ENCODE measurements at places on chromosomes 7 and 10. TPM values are rescaled to one million over a fixed set of nuclear protein-coding genes. Genes with fewer than 3 reads are reported as not detected.

The CRTAC1 gene
- total RNA-seq, result 5.8 TPM

The ATOH7 gene
- not detected for total RNA-seq

The WNT16 gene
- under 0.01 TPM for total RNA-seq

The OR6B1 gene
- total RNA-seq, result not detected

The TUBB8 gene
- total RNA-seq, result not detected

The MACROH2A2 gene
- total RNA-seq, result 15.3 TPM

The COL13A1 gene
- total RNA-seq, result not detected

The SND1 gene
- total RNA-seq, result 226 TPM

The DYNC1I1 gene
- 3.5 TPM for total RNA-seq

The FEZF1 gene
- total RNA-seq, result not detected

The STEAP2 gene
- total RNA-seq, result 24.8 TPM

The NUTM2E gene
- total RNA-seq, result not detected

The CARD11 gene
- under 0.01 TPM for total RNA-seq

The MSMB gene
- total RNA-seq, result not detected

All from articular chondrocyte of knee joint (primary cell).